Left renal pelvis (tissue), 4 donors: ENCODE measurements at places on chromosomes 4 and X.

GRCh38 chrX:48473704-48473990 lies 2.4 kb upstream of the FTSJ1 start:
- no peak for DNase-seq

GRCh38 chr4:185716141-185716551 lies 95.8 kb downstream of the SORBS2 start:
- no peak for DNase-seq

GRCh38 chrX:105190252-105190853 lies 30.1 kb downstream of the TEX13A start:
- DNase-seq, result no peak

- DNase-seq, result no peak
Measured at GRCh38 chrX:39996536-39996935, 101.2 kb downstream of the BCOR start.

- no peak for DNase-seq
Measured at GRCh38 chrX:8404471-8404870, 60.2 kb upstream of the VCX3B start.

- DNase-seq, result no peak
Measured at GRCh38 chrX:136147976-136148375, 643 bp downstream of the FHL1 start.

DNA sequence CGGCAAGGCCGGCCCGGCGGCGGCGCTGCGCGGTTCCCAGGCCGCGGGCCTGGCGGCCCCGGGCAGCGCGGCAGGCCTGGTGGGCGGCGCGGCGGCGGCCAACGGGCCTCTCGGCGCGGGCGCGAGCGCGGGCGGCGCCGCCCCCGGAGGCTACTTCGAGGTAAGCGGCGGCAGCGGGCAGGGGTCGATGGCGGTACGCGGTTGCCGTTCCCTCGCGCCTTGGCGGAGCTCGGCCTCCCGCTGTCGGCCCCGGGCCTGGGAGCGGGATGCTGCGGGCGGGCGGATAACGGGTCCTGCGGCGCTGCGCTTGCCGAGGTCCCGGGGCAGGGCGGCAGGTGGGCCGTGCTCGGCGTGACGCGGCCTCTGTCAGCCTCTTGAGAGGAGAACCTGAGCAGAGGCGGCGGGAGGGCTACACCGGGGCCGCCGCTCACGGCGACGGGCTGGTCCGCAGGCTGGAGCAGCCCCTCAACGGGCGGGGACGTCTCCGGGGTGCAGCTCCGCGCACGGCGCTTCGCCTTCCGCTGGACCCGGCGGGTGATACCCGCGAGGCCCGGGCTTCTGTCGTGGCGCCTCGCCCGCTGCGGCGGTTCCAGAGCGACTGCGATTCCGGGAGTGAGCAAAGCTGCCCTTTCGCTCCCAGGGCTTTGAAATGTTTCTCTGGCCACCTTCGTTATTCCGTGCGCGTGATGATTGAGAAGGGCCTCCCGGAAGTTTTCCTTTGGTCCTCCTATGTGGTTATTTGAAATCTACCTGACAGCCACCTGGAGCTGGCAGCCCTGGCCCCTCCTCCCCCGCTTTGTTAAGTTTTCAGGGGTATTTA lies 774 bp downstream of the FAM193A start:
- DNase-seq, result peak; percentile 31

DNA sequence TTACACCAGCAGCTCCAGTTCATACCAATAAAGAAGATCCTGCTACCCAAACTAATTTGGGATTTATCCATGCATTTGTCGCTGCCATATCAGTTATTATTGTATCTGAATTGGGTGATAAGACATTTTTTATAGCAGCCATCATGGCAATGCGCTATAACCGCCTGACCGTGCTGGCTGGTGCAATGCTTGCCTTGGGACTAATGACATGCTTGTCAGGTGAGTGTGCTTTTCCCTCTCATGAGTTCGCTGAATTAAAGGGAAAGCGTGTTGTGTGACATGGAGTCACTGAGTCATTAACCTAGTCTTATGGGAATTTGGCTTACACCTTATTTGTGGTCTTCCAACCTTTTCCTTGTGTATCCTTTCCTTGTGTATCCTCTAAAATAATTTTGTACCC lies 15.9 kb downstream of the TMEM165 start:
- DNase-seq, result no peak
